CD4-positive, alpha-beta T cell treated with Interleukin-17A for 1 hour (primary cell): ENCODE measurements at places on chromosomes 12 and 14.

- no peak for DNase-seq
Observed at GRCh38 chr14:59036134-59036533, 152.3 kb upstream of the DAAM1 start.

GRCh38 chr14:52014601-52015267 lies 25.4 kb downstream of the RTRAF start:
- no peak for DNase-seq

DNA sequence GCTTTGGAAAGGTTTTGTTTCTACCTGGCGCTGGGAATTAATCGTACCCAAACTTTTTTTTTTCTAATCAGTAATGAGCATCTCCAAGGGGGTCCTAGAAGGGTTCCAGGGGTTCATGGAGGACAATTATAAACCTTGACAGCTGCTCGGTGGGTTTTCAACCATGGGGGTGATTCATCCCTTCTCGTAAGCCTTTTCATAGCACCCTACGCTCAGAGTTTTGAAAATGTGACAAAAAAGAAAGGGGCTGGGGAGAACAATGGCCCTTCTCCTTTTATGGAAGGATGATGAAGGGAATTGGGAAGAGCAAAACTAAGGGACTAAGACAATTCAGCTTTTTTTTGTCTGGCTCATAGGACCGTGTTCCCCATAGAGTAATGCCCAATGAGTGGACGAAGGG lies 196.7 kb downstream of the ZFP36L1 start:
- DNase-seq = no peak

- DNase-seq = no peak
Observed at GRCh38 chr12:45688183-45688582, 41.3 kb upstream of the ARID2 start.

- peak; percentile 85 for DNase-seq
Observed at GRCh38 chr12:104682790-104683279, 226.1 kb downstream of the CHST11 start.

DNA sequence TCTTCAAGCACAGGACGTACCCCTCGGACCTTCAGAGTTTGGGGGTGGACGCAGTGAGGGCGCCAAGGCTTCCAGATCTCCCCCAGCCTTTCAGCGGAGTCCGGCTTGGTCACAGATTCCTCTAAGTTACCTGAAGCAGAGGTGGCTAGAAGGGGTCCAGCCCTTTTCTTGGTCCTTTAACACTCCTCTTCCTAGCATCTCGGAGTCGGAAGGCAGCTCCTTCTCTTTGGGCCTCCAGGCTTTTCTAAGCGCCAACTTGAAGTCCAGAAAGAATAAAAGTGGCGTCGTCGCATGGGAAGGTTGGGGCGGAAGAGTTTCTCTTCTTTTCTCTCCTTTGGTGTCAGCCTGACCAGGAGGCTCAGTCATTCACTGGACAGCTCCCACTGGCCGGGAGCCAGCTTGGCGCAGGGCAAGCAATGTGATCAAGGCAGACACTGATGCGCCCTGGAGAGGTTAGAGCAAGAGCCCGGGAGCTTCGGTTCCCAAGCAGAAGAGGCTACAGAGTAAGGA lies 9.6 kb downstream of the OR6S1 start:
- DNase-seq = no peak

- no peak for DNase-seq
Observed at GRCh38 chr12:108587826-108588225, 10.1 kb downstream of the TMEM119 start.

DNA sequence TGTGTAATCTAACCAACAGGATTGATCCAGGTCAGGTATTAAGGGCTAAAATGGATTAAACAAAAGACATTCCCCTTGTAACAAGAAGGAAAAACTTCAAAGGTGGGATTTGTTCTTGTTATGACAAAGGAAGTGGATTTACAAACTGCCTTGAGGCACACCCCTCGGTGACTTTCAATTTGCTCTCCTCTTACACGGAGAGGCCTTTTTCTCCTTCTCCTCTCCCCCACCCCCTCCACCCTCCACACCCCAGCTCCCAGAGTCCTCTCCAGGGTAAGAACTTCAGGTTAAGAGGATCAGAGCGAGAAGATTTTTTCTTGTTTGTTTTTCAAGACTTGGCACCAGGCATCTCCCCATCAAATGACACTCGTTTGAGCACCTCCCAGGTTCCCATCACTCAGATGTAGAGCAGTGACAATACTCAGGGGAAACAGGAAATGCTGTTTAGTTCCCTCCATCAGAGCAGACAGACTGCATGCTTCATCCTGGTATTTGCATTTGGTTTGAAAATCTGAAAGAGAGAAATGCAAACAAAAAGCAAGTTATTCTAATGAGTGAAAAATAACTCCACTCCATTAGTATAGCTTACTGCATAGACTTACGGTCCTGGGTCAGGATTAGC lies 77.6 kb upstream of the TMEM260 start:
- DNase-seq = no peak

DNA sequence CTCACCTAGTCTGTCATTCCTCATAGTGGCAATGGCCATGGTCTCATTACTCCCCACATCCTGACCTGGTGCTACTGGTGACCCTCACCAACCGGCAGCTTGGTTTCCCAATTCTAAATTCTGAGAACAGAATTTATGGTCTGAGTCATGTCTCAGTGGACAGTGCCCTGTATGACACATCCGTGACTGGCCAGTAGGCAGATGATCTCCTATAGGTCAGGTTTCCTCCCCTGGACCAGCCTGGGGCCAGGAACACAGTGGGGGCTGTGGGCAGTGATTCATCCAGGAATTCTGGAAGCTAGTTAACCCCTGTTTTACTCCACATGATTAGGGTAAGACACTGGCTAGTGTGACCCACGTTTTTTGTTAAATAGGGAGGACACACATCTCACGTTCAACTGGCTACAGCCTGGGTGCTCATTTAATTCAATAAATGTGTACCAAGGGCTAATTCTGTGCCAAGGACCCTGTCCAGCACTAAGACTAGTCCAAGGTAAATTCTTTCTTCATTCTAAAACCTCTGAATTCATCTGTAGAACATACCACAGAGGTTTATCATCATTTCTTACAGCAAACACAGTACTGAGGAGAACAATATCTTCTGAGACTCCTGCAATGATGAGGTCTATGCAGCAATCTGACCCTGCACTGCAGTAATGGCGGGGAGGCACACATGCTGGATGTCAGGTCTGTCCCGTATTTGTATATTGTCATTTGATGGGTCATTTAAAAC lies 249.6 kb upstream of the TBX3 start:
- DNase-seq = no peak
